HuH-7 (cell line): ENCODE measurements at places on chromosomes 4 and X.

DNA sequence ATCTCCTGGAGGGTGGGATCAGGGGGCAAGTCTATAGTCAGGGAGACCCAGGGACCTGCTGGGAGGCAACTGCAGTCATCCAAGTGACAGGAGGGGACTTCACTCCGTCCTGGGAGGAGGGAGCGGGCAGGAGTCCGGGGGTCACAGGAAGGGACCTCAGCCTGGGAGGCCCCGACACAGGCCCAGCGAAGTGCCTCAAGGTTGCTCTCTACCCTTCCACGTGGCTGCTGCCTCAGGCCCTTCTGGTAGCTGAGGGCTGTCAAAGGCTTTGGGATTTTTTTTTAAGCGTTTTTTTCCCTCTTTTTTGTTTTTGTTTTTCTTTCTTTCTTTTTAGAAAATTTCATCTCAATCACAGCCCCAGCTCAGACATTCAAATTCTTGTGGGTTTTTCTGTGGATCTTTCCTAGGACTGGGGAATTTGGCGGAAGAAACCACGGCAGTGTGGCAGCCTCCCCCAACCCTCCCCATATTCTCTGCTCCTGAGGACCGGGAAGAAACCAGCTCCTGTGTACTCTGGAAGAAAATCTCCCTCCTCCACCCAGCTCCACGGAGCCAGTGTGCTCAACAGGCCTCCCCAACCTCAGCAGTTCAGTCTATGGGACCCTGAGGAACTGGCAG lies 1.4 kb upstream of the HAUS7 start:
- no peak for DNase-seq

DNA sequence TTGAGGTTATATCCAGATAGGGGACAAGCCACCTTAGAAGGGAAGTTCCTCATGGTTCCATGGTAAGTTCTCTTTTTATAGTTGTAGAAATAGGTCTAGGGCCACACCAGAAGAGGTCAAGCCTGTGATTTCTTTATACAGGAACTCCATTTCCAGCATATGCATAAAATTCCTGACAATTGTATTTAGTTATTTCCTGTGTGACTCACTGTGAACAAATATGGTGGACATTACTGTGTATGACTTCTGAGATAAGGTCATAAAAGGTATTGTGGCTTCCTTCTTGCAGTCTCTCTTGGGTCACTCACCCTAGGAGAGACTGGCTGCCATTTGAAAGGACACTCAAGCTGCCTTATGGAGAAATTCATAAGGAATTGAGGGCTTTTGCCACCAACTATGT lies 2.2 kb upstream of the C4orf36 start:
- no peak for DNase-seq

DNA sequence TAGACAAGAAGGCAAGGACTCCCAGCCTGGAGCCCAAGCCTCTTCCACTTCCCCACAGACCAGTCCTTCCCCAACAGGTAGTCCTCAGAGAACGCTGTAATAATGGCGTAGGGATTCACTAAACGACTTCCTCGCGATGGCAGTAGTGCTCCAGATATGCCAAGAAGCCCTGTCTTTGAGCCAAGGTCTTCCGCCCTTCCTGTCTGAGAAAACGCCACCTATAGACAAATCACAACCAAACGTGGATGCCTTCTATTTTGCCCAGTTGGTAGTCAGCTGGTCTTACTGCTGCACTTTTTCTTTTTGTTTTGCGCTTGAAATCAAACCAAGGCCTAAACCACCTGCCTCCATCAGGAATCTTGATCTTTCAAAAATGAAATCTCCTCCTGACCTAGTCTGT lies 203.3 kb downstream of the OR13H1 start:
- DNase-seq, result no peak

DNA sequence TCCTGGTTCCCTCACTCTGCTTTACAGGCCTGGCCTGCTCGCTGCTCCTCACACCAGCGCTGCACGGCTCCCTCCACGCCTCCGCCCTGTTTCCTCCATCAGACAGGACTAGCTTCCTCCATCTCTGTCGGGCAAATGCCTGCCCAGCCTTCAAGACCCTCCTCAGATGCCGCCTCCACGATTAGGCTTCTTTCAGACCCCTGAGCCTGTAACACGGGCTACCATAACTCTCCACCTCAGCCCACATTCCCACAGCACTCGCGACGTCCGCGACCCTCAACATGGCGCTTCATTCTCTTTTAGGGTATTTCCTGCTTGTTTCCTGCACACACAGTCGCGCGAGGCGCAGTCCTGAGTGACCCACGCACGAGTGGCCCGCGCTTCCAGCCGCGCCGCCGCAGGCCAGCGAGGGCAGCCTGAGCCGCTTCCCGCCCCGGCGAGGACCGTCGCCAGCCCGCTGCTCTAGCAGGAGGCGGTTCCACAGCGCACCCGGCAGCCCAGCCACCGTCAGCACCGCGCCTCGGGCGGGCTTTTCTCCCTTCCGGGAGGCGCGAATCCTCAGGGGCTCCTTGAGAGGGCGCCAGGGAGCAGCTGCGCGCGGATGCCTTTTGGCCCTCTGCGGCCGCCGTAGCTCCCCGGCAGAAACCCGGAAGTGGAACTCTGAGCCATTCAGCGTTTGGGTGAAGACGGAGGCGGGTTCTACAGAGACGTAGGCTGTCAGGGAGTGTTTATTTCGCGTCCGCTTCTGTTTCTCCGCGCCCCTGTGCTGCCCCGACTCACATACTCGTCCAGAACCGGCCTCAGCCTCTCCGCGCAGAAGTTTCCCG lies at the start of gene FRG1:
Gene FRG1, plus strand, starts transcription at position 695 of the 827 bp plus-strand sequence. CDS start 138 bp downstream, outside the sequence.
- peak; percentile 26 for DNase-seq

GRCh38 chr4:116233971-116234370 lies 851.4 kb downstream of the TRAM1L1 start:
- DNase-seq, result no peak

GRCh38 chr4:45944000-45944399 lies 179.9 kb downstream of the GABRG1 start:
- DNase-seq, result peak; percentile 11

DNA sequence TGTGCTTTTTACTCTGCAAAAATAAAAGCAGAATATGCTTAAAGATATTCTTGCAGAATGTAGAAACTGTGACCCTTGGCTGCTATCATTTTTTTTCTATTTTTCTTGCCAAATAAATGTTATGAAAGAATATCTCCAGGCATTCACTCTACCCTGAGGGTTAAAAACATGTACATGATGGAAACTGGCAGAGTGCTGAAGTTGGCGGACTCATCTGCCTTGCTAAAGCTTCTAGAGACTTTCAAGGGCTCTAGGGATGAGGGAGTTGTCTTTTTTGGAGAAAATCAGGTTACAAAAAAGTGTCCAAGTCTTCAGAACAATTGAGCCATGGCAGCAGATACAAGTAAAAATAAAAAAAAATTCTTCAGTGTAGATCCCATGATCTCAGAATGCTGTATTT lies 40.5 kb upstream of the NRK start:
- no peak for DNase-seq

DNA sequence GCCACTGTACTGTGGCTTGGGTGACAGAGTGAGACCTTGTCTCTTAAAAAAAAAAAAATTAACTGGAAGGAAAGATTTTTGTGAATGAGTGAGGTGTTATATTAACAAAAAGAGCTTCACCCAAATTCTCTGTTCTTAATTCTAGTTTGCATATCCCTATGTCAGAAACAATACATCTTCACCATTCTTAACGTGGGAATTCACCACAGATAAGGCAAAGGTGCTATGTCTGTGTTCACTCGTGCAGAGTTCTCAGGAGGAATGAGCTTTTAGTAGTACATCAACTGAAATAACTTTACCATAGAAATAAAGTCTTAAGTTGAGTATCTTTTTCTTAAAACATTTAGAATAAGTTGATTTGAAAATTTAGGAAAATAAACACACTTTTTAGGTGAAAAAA lies 135.1 kb downstream of the RAPGEF2 start:
- no peak for DNase-seq

DNA sequence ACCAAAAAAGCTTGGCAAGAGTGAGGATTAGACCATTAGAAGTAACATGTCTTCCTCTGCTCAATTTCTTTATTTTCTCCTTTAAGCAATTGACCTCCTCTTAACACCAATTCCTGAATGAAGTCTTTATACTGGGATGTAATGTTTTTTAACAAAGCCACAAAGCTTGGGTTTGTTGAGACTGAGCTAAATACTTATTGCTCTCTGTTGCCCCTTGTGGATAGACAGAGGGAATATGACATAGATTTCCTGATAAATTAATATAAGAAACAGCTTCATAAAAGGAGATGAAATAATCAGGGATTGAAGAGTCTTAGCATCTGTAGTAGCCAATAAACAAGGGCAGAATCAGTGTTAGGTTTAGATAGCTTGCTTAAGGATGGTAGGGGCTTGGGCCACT lies 57.6 kb downstream of the CCDC160 start:
- no peak for DNase-seq

GRCh38 chrX:119802546-119802945 lies 11.1 kb upstream of the RPL39 start:
- no peak for DNase-seq

GRCh38 chr4:67250131-67250896 lies 295.0 kb downstream of the CENPC start:
- DNase-seq, result no peak

- DNase-seq, result no peak
These were observed 150.3 kb downstream of the RELL1 start for GRCh38 chr4:37535872-37536271.

DNA sequence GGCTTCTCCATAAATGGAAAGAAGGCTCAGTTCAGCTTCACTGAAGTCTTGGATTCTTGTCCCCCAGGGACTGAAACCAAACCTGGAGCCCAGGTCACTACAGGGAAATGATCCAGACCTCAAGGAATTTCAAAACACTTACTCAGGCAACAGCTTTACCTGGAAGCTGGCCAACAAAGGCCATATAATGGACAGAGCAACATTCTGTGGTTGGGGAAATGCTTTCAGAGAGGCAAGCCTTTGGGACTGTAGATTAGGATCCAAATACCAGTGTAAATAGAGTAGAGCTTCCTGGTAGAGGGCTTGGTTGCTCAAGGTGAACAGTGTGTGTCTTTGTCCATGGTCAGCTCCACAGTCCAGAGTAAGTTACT lies 57.0 kb upstream of the PROM1 start:
- peak; percentile 67 for DNase-seq

DNA sequence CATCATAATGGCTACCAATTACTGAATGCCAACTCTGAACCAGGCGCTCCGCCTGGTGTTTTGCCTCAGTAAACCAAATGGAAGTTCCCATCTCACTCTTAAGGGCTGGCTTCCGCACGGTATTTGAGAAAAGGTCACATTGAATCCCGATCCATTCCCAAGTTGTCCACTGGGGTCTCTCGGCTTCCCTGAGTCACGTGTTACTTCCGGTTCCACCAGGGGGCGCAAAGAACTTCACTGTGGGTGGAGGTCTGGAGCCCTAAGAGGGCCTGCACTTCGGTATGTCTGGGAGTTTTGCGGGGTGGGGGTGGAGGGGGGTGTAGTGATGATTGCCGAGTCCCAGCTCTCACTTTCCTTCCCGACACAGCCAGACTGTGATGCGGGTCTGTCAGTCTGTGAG lies 13.4 kb upstream of the NHS start:
- DNase-seq, result peak; percentile 27

- no peak for DNase-seq
These were observed 62.7 kb downstream of the MAML3 start for GRCh38 chr4:140091305-140091704.

DNA sequence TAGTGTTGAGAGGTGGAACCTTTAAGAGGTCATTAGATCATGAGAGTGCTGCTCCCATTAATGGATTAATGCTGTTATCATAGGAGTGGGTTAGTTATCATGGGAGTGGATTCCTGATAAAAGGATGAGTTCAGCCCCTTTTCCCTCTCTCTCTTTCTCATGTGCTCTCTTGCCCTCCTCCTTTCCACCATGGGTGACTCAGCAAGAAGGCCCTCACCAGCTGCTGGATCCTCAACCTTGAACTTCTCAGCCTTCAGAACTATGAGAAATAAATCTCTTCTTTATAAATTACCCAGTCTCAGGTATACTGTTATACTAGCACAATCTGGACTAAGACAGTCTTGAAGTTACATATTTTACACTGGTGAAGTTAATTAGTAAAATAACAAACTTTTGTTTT lies 10.0 kb upstream of the CDKL5 start:
- no peak for DNase-seq

DNA sequence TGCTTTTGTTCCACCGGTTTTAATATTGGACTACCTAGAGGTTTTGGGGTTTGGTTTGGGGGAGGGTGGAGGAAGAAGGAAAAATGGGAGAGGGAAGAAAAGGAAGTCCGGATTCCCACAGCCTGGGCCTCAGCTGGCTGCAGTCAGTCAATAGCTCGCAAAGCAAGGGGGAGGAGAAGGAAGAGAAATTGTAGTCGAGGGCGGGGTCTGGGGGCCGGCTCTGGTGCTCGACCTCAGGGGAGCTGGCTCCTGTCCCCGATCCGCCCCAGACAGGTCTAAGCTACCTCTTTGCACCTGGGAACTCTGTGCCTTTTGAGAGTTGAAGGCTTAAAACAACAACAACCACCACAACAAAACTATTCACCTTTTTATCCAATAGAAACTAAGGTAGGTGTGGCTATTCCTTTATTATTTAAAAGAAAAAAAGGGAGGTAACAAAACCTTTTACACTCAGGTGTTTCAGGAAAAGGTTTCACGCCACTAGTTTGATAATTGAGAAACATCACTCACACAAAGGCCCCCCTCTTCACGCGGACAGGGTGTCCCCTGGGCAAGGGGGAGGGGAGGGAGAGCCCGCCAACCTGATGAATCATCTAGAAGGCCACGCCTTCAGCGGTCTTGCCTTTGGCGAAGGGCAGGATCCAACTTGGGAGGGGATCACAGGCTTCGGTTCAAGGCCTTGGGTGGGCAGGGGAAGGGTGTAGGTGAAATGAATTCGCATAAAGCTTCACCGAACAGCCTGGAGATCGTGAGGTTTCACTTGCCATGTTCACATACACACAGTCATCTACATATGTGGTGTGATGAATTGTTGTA lies 1.6 kb upstream of the LNX1 start:
- no peak for DNase-seq

DNA sequence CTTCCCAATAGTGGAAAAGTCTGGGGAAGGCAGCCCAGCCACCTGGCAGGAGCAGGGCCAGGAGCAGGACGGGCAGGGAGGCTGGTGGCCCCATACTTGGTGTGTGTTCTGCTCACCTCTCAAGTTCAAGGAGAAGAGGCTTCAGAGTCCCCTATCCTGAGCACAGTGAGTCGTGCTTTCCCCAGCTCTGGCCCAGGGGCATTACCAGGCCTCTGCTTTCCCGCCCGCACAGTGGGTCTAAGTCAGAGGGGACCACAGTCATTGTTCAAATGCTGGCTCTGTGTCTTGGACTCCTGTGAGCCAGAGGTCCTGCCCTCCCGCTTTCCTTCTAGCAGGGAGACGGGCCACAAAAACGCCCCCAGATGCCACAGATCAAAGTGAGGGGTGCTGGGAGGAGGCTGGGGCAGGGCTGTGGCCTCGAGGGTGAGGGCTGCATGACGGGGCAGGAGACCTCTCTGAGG lies 27.6 kb downstream of the HTRA3 start:
- DNase-seq, result no peak

DNA sequence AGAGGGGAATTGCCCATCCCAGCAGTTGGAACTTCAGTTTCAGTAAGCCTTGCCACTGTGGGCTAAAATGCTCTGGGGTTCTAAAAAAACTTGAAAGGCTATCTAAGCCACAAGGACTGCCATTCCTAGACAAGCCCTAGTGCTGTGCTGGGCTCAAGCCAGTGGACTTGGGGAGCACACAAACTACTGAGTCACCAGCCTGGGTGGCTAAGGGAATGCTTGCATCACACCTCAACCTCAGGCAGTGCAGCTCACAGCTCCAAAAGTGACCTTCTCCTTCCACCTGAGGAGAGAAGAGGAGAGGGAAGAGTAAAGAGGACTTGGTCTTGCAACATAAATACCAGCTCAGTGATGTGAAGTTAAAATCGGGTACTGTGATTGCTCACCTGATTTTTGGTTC lies 116.7 kb upstream of the GLRA2 start:
- no peak for DNase-seq

- DNase-seq, result peak; percentile 29
These were observed 196.4 kb upstream of the RADX start for GRCh38 chrX:106415276-106415895.

GRCh38 chrX:77937291-77937690 lies 26.8 kb downstream of the ATP7A start:
- DNase-seq, result no peak
